Caudate nucleus (tissue), 63 donors: ENCODE measurements at places on chromosomes 13 and 19.

- no peak for DNase-seq
Measured at GRCh38 chr13:90477216-90477615, 870.3 kb upstream of the MIR17HG start.

DNA sequence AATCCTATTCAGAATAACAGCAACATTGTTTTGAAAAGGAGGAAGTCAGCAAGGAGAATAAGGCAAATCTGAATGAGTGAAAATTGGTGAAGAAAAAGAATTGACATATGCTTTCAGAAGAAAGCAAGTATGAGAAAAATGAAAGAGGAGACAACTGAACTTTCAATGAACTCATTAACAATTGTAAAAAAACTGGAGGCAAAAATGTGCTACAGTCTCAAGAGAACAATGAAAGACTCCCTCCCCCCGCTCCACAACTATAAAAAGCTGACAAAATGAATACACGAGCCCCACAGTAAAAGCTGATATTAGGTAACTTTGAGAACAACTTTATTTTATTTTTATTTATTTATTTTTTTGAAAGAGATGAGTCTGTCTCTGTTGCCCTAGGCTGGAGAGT, 373.1 kb downstream of the DIAPH3 start:
- DNase-seq, result no peak

GRCh38 chr19:15453091-15453578, 3.4 kb upstream of the WIZ start:
- no peak for DNase-seq

DNA sequence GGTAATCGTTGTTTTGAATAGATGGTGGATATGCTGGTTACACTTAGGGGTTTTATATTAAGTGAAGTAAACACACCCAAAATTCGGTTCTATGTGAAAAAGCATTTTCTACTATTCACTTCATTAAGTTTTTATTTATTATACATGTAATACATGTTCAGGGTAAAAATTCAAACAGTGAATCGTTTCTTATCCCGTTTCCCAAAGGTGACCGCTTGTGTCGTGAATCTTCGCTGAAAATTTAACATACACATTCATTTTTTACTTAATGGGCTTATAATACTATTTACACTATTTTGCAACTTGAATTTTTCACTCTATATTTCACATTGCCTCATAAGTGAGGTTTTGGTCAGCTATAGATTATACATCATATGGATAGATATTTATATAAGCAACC, 24.5 kb downstream of the IPO5 start:
- no peak for DNase-seq

GRCh38 chr13:111203736-111204389, 88.8 kb downstream of the ARHGEF7 start:
- DNase-seq, result no peak

- no peak for DNase-seq
Measured at GRCh38 chr13:69199664-69200063, 908.0 kb upstream of the ATXN8OS start.

GRCh38 chr13:28129911-28130693, 8.2 kb upstream of the PAN3 start:
- no peak for DNase-seq
